ENCODE measurements at places on chromosomes 5 and 9.

DNA sequence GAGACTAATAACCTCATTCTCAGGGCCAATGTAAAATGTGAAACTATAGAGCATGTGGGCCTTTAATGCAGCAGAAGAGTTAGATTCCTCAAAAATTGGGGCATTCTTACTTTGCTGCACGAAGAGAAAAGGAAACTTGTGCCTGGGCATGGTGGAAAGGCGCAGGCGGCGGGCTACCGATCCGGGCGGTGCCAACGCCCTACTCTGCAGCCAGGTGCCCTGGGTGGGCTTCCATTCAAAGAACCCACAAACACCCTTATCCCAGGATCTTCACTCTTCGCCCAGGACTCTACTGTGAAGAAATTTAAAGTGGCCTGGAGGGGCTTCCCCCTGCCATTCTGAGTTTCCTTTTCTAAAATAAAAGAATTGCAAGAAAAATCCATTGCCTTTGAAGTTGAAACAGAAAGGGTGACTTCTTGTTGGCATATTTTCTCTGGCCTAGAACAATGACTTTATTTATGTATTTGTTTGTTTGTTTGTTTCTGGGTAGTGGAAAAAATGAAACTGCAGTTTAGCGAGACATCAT is 124.9 kb downstream of the TMEM161B start:
- no peak for DNase-seq

DNA sequence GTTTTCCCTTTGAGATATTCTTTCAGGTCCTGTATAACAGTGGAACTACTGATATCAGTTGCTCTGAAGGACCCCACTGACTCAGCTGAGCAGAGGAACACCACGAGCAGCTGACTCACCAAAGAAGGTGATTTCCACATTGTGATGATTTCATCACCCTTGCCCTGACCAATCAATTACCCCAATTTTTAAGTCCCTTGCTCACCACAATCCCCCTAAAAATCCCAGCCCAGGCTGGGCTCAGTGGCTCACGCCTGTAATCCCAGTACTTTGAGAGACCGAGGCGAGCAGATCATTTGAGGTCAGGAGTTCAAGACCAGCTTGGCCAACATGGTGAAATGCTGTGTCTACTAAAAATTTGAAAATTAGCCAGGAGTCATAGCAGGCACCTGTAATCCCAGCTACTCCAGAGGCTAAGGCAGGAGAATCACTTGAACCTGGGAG is 125.3 kb upstream of the ABCA1 start:
- DNase-seq = no peak

DNA sequence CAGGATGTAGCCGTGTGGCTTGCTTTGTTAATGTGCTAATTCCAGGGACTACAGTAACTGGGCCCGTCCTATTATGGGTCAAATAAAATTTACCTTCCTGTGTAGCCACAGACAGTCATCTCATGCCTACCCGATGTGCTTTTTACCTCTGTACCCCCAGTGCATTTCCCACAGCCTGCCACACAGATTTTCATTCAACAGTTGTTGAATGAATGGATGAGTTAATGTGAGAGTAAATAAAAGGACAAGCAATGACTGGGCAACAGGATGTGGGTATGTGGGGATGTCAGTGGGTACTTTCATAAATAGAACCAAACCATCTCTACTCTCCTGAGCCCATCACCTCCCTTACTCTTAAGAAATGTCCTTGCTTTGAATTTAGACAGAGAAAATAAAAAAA is 441.2 kb upstream of the ZNF462 start:
- no peak for DNase-seq

DNA sequence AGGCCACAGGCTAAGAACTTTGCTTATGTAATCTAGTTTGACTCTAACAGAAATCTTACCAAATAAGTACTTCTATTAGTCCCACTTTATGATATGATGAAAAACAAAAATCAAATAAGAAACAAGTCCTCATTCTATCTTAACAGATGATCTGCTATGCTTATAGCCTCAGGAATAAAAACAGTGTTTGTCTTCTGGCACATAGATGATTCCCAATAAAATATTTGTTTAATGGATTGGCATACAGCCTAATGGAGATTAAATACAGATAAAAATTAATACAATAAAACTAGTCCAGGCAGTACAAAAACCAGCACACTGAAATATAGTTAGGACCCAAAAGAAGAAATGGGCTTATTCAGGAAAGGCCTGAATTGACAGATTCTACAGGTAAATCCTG is 971.4 kb upstream of the WWC1 start:
- no peak for DNase-seq

- DNase-seq = peak; percentile 12
Observed at GRCh38 chr5:43191740-43192557, at the start of gene NIM1K. NIM1K (plus strand) TSS chr5:43192225; CDS start chr5:43245776, 53,551 bp downstream.

GRCh38 chr5:32443145-32443540 is 1.4 kb downstream of the ZFR start:
- no peak for DNase-seq

GRCh38 chr5:38211354-38211710 is 47.0 kb upstream of the EGFLAM start:
- no peak for DNase-seq

DNA sequence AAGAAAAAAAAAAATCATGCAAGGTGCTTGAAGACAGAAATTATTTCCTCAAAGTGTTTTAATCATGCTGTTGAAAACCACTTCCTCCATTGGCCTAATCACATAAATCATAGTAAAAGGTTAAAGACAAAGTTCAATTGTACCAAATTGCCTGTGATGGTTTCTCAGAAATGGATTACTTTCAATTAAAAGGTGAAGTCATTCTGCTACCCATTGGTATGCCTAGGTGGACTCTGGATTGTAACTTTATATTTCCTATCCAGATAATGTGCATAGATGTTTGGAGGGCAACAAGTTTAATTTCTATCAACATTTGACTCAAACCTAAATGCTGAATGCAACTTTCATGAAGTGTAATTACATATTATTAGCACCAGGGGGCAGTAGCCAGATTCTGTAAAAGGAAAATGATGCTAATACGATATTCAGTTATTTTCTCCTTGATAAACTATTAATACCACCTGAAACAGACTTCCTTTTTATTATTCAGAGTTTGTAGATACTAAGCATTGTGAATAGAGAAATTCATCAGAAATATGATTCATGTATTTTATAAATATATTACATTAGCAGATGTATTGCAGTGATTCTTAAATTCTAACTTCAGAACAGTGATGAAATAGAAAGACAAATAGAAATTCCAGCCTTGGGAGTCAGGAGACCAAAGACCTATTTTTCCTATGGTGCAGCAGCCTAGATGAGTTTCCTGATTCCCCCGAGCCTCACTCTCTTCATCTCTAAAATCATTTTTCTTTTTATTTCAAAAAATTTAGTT is 148.2 kb downstream of the CAAP1 start:
- no peak for DNase-seq

DNA sequence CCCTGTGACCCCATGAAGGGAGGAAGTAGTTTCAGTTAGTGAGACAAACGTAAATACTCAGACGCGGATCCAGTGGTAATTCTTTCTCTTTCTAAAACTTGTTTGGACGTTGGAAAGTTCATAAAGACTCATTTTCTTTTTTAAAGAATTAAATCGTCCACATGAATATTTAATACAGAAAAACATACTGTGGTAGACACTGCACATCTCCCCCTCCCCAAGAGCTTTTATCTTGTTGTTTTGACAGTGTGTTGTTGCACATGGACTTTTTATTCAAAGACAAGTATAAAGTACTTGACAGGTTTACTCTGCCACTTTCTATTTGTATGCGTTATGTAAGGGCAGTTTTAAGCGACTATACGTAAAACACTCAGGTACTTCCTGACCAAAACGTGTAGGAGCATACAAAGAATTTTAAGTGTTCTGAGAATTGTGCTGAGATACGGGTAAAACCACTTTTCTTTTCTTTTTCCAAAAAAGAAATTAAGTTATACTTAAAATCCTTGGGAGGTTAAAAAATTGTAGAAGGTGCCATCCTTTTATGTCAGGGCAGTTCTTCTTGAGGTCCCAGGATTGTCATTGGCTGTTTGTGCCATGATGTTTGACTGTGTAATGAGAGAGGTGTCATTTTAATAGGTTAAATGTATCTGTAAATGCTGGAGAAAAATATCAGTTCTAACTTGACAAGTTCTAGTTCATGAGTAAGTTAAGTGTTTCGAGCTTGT is 1.3 kb downstream of the NIPBL start:
- DNase-seq = no peak

DNA sequence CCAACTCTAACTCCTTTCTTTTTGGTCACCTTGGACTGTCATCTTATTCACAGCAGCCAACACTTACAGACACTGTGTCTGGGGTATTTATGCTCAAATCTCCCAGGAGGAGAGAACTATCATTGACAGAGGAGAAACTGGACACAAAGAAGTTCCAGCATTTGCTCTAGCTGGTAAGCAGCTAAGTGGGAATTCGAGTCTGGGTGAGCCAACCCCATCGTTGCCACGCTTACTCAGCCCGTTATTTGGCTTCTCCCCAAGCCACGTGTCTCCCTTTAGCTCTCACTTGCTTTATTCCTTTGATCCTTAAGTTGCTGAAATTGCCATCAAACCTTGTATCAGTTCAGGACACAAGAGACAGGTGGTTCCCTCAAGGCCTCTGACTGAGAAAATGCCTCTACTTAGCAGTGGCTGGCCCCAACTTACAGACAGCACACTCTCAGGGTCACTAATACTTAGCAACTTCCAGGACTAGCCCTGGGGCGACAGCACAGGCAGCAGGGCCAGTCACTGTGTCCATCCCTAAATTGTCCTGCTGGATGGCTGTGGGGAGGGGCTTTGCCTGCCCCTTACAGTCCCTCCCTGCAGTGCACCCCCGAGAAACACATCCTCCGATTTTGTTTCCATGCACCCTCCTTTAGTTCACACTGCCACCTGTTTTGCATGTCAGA is 1.4 kb downstream of the SLC36A2 start:
- no peak for DNase-seq

DNA sequence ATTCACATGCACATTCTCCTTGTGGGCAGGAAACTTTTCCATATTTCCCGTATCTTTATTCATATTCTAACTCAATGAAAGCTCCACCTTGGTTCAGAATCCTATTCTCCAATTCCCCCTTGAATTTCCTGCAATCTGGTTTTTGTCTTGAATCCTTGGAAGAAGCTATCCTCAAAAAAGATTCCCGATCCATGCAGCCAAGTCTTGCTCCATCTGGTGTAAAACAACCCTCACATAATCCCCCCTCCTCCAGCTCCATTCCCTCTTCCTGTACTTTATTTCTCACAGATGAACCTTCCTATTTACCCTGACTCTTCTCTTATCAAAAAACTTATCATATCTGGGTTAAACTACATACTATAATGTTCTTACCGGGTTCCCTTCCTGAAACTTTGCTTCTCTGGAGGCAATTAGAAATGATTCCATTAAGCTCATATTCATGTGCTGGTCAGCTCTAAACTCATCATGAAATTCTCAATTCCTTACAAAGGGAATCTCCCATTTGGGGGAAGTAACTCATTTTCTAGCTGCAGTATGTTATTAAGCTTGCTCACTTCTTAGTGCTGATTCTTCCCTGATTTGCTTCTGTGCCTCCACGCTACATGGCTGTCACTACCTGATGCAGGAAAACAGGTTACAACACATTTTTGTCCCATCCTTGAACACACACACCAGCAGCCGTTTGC is 81.7 kb downstream of the GNAQ start:
- DNase-seq = no peak

DNA sequence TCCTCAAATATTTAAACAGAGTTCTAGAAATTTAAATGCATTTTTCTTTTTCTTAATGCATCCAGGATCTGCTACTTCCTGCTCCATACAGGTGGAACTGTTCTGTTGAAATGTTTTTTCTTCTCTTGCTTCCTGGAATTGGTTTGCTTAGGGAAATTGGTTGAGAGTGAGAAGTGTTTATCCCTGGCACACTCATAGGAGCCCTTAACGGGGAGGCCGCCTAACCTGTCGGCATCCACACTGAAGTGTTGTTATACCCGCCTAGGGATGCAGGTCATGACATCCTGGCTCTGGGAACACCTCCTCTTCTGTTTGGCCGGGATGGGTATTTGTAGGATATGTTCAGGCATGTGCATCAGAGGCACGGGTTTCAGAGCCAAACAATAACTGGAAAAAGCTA is 239.7 kb downstream of the GADD45G start:
- no peak for DNase-seq

GRCh38 chr5:173807181-173807655 is 80.9 kb upstream of the CPEB4 start:
- no peak for DNase-seq

GRCh38 chr9:121781701-121782464 is 130.4 kb downstream of the DAB2IP start:
- DNase-seq = no peak

GRCh38 chr9:100686420-100686819 is 108.5 kb downstream of the CAVIN4 start:
- DNase-seq = no peak

DNA sequence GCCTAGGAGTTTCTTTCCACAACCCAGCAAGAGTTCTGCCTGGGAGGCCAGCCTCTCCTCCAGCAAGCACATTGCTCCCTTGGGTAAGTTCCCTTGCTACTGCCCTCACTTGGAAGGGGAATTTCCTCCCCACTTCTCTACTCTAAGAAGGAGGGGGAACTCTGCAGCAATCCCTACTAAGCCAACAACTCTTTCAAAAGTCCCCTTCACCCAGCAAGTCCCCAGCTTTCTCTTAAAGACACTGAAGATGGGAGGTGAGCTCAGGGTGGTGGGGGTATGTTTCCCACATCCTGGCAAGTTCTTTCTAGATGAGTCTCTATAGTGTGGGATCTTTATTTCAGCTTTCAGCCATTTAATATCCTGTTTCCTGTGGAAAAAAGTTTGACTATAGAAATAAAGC is 49.0 kb downstream of the PDE8B start:
- DNase-seq = no peak

DNA sequence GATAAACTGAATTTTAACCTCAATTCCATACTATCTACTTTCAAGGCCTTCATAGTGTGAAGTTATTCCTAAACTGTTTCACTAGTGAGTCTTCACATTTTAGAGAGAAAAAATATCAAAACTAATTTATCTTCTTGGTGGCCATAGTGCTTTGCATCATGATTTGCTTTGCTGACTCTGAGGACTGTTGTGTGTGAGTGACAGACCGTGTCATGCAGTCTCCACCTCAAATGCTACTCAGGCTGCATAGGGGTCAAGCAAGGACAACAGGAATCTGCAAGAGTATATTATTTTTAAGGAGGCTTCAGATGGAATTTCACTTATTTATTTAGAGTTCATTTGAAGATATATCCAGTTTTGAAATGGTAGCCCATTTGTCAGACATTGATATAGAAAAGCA is 34.5 kb downstream of the MACIR start:
- no peak for DNase-seq

- DNase-seq = peak; percentile 45
Observed at GRCh38 chr9:126514037-126514821, 99.5 kb upstream of the LMX1B start.

DNA sequence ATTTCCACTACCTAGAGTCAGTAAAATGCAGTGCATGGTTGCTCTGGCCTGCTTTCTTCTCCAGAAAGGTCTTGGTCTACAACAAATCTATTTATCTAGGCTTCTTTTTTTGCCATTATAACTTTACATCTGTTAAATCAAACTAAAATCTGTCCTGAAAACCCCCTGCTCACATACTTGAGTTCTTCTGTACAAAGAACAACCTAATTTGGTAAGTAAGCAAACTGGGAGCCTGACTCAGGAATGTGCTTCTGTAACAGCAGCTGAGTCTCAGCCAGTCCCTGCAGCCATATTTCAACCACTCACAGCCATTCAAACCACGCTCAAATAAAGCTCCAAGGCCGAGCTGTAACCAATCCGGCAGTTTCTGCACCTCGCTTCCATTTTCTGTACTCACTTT is 95.8 kb downstream of the PLPP1 start:
- DNase-seq = no peak

GRCh38 chr5:129392681-129393080 is 67.4 kb upstream of the ADAMTS19 start:
- DNase-seq = no peak

GRCh38 chr9:15843316-15843715 is 290.5 kb downstream of the CCDC171 start:
- no peak for DNase-seq
